Omental fat pad (tissue), 4 donors: ENCODE measurements at places on chromosomes 1 and 21. TPM values are rescaled to one million over a fixed set of nuclear protein-coding genes. Genes with fewer than 3 reads are reported as not detected.

DNA sequence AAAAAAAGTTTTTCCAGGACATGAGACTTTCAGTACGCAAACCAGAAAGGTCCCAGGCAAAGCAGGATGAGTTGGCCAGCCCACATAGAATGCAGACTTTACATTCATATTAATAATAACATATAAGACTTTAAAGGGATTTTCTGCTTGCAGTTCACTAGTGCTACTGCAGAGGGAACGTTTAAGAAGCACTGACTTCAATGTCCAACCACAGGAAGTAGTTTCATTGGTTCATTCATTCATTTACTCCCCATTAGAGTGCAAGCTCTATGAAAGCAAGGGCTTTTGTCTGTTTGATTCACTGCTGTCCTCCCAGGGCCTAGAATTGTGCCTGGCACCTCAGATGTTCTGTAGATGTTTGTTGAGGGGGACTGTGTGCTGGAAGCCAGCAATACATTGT is 11.8 kb upstream of the SERINC2 start:
- no peak for DNase-seq

DNA sequence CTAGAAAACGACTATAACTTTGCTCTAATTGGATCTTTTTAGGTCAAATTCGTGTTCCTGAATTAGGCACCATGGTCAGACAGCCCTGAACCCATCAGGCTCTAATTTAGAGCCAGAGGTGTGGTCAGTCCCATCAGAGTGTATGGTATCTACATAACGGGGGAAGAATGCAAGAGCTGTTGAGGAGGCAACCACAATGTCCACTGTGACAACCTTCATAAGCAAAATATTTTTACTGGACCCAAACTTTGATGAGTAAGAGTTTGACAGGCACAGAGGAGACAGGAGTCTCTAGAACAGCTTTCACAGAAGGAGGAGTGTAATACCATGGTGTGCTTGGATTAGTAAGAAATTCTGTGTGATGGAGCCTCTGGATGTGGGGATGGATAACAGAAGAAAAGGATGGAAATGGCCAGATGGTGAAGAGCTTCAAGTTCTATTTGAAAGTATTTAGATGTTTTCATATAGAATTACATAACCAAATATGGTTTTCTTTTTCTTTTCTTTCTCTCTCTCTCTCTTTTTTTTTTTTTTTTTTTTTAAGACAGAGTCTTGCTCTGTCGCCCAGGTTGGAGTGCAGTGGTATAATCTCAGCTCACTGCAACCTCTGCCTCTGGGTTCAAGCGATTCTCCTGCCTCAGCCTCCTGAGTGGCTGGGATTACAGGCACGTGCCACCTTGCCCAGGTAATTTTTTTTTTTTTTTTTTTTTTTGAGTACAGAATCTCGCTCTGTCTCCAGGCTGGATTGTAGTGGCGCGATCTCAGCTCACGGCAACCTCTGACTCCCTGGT is 24.9 kb downstream of the UBE2U start:
- DNase-seq, result no peak

DNA sequence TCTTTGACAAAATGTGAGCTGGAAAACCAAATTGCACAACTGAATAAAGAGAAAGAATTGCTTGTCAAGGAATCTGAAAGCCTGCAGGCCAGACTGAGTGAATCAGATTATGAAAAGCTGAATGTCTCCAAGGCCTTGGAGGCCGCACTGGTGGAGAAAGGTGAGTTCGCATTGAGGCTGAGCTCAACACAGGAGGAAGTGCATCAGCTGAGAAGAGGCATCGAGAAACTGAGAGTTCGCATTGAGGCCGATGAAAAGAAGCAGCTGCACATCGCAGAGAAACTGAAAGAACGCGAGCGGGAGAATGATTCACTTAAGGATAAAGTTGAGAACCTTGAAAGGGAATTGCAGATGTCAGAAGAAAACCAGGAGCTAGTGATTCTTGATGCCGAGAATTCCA is 42.7 kb downstream of the CENPF start:
- no peak for DNase-seq

DNA sequence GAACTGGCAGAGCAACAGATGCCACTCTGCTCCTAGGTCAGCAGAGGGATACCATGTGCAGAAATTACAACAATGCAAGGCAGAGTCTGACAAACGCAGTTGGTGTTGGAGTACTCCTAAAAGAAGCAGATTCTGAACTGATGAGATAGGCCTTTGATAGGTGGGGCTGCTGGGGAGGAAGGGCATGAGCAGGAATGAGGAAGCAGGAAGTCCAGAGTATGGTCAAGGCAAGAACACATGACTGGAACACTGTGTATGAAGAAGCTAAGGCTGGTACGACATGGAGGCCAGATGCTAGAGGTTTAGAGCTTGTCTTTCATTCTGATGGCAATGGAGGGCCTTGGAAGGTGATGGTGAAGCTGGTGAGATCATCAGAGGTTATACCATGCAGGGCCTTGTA is 11.5 kb upstream of the THRAP3 start:
- no peak for DNase-seq

- peak; percentile 44 for DNase-seq
These were observed at the start of gene MEGF6 for GRCh38 chr1:3611170-3612019. Gene MEGF6 (minus strand): TSS chr1:3611508. CDS start chr1:3611268, 240 bp downstream.

- DNase-seq, result no peak
These were observed 98.6 kb downstream of the NAV1 start for GRCh38 chr1:201637282-201638079.

GRCh38 chr1:213953806-213954205 is 34.0 kb upstream of the PROX1 start:
- no peak for DNase-seq

Gene ADGRB2
- total RNA-seq, result 2.2 TPM

Gene TRIM62
- total RNA-seq, result 2.7 TPM

DNA sequence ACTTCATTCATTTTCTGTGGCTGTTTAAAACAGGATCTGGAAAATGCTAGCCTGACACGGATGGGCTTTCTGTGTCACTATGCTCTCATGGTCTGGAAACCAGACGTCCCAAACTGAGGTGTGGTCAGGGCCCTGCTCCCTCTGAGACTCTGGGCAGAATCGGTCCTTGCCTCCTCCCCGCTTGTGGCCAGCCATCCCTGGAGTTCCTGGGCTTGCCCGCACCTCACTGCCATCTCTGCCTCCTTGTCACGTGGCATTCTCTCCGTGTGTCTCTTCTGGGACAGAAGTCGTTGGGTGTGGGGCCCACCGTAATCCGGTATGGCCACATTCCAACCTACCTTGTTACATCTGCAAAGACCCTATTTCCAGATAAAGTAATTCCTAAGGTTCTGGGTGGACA is 10.1 kb upstream of the ACTRT2 start:
- DNase-seq, result no peak

DNA sequence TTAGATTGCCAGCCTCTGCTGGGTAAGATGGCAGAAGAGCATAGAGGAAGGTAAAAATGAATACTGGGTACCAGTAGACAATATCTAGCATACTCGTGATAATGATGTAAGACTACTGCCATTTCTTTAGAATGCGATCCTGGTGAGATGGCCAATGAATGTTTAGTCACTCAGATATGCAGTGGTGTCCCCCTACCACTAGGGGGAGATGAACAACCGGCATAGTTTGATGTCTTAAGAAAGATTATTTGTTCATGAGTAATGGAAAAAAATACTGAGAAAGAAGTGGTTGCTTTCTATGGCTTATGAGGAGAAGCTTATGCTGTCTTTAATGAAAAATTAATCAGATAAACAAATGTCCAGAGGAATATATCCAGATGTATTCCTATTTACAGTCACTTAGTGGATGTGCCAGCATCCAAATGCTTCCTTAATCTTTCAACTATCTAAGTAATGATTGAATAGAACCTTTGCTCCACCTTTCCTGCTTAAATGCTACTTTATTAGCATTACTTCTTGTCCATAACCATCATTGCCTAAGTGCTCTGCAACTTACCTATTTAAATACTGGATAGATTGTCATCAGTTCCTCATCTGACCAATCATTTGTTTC is 256.6 kb downstream of the ST6GALNAC3 start:
- DNase-seq, result no peak

Gene C4BPA
- 3.3 TPM for total RNA-seq

DNA sequence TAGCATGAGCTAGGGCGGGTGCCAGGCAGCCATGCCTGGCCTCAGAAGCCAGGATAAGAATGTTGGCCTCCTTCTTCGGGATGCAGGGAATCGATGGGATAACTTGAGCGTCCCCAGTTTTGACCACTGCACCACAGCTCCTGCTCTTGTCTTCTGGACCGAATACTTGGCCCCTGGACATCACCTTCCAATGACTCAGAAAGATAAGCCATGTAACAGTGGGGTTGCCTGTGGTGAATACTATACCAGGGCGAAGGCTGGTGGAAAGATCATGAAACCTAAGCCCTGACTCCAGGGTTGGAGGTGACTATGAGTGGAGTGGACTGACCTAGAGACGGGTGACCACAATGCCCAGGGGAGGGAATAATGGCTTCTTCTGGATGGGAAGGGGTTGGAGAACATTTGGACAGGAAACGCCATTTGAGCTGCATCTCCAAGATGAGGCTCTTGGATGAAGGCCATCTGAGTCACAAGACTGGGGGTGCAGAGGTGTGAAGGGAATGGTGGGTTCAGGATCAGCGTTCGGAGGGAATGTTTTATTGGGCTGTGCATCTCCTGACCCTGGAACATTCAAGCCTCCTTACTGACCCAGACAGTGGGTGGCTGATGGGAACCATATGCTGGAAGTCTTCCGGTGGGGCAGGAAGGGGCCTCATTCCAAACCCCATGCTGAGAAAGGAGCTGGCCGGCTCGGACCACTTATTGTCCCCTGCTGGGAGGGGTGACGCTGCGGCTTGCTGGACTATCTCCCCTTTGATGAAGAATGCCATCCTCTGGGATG is 18.5 kb upstream of the KCNE2 start:
- DNase-seq, result no peak

Gene ODF2L
- 67.9 TPM for total RNA-seq

- DNase-seq, result no peak
These were observed 27.0 kb upstream of the PRELP start for GRCh38 chr1:203448521-203449061.

GRCh38 chr1:167126811-167127210 is 32.9 kb downstream of the STYXL2 start:
- no peak for DNase-seq

- DNase-seq, result no peak
These were observed 1.7 kb downstream of the KCNK1 start for GRCh38 chr1:233615571-233615970.

DNA sequence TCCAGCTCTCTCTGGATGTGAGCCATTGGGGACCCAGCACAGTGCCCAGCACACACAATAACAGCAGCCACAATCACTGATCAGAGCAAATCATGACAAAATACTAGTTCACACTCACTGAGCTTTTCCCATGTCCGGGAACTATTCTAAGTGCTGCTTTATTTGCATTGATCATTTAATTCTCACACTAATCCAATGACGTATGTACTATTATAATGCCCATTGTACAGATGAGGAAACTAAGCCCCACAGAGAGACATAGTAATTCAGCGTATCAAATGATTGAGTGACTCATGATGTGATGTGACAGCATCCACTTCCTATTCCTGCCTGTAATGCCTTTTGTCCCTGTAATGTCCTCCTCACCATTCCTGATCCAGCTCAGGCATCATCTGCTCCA is 1.9 kb upstream of the S100A8 start:
- no peak for DNase-seq

Gene PSMG1
- 28.1 TPM for total RNA-seq

DNA sequence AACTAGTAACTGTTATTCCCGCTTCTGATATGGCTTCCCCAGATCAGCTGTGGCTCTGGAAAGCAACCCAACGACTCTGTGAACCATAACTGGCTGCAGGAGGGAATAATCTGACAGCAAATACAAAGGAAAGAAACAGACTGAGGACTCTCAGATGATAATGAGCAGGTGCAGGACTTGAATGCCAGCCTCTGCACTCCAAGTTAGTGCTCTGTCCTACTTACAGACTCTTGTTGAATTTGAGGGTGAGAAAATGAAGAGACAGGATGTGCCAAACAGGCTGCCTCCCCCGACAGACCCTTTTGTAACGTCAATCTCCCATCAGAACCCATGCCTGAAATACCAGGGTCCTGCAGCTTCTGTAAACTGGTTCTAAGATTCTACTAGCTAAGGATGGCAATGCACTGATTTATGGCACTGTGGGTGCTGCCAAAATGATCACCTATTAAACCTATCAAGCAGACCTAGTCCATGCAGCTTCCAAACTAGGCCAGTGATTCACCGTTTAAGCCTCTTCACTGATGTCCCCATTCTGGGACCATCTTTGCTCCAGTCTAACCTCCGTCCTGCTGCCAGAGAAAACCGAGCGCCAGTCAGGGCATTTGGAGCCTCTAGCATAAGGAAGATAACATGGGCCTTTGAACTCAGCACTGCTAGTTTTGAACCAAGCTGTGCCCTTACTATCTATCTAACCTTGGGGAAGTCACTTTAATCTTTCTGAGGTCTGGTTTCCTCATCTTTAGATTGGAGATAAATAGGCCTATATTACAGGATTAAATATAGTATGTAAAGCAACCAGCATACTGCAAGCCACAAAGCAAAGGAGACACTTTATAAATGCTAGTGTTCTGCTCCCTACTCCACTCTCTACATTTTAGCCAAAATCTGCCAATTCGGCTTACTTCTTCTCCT is 4.8 kb downstream of the MKNK1 start:
- DNase-seq, result no peak

DNA sequence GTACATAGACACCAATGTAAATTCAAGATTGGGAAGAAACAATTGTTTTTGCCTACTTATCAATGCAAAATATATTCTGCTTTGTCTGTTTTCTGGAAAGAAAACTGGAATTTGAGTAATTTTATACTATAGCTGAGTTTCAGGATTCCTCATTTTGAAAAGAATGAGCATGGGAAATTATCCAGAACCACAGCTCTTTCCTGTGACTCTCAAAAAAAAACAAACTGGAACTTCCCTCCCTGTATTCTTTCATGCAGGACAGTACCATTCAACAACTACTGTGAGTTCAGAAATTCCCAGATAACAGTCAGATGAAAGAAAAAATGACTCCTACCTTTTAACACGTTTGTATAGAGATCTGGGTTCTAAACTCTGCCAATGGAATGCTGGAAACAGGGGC is 372.4 kb downstream of the TGFB2 start:
- DNase-seq, result no peak

DNA sequence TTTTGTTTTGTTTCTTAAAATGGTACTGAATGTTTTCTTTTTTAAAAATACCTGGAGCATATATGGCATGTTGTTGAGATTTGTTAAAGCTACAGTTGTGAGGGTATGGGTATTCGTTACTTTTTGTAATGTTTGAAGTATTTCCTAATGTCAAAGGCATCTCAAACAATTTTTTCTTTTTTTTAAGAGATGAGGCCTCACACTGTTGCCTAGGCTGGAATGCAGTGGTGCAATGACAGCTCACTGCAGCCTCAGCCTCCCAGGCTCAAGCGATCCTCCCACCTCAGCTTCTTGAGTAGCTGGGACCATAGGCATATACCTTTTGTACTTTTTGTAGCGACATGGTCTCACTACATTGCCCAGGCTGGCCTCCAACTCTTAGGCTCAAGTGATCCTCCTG is 16.1 kb downstream of the CLCN6 start:
- DNase-seq, result no peak

DNA sequence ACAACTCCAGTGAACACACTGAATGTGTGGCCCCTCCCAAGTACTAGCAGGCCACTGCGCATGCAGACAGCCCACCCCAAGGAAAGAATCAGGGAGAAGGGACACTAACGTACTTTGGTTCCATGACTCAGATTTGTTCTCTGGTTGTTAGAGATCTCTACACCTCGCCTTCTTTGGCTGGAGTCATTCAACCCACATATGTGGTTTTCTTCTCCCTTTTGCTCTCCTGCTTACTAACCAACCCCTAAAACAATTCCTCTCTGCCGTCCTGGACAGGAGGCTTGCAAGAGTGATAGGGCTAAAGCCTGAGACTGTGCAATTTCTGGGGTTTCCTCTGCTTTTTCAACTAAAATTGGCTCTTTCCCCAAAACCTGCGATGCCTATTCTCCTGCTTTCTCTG is 5.7 kb upstream of the CD48 start:
- no peak for DNase-seq

- DNase-seq, result no peak
These were observed 57.1 kb downstream of the ERG start for GRCh38 chr21:38441153-38441552.
